ENCODE measurements at places on chromosomes 6 and 20.

- DNase-seq = no peak
Observed at GRCh38 chr20:48564982-48565539, 262.7 kb downstream of the PREX1 start.

GRCh38 chr20:17449031-17449430 is 82.1 kb downstream of the BFSP1 start:
- no peak for DNase-seq

- no peak for DNase-seq
Observed at GRCh38 chr20:51637241-51637640, 94.7 kb upstream of the NFATC2 start.

GRCh38 chr6:168286116-168286515 is 33.5 kb downstream of the DACT2 start:
- no peak for DNase-seq

GRCh38 chr6:43772681-43773049 is 2.7 kb downstream of the VEGFA start:
- no peak for DNase-seq

DNA sequence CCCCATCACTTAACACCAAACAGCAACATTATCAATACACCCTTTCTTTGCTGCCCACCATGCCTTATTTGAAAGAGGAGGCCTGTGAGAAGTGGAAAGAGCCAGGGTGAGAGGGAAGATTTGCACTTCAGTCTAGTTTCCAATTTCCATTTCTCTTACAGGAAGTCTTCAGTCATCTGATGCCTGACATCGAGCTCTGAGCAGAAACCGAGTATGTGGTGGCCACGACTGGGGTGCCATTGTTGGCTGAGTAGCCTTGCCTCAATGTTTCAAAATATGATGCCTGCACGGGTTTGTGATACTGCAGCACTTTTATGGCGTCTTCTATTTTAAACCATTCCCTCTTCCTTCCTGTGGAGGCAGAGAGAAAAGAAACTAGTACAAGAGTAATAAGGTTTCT is 39.8 kb upstream of the SMIM29 start:
- no peak for DNase-seq

GRCh38 chr6:150605333-150605732 is 5.6 kb downstream of the PLEKHG1 start:
- no peak for DNase-seq

Data from esophagus squamous epithelium (tissue), 5 donors.